AG04450 (cell line): ENCODE measurements at places on chromosomes 16 and 17.

DNA sequence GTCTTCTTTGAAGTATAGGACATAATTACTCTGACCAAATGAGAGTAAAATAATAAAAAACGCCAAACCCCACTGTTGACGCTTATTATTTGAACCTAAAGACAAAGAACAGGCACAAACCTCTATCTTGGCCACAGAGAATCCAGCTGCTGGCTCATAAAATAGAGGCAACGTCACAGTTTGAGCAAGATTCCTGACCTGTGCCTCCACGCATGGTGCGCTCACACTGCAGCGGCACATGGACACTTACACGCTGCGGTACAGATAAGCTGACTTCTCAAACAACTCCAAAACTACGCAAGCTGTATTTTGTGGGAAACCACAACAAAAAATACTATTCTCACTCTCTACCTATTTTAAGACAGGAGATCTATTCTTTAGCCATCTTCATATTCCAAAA, 38.8 kb upstream of the TRAP1 start:
- no peak for DNase-seq

DNA sequence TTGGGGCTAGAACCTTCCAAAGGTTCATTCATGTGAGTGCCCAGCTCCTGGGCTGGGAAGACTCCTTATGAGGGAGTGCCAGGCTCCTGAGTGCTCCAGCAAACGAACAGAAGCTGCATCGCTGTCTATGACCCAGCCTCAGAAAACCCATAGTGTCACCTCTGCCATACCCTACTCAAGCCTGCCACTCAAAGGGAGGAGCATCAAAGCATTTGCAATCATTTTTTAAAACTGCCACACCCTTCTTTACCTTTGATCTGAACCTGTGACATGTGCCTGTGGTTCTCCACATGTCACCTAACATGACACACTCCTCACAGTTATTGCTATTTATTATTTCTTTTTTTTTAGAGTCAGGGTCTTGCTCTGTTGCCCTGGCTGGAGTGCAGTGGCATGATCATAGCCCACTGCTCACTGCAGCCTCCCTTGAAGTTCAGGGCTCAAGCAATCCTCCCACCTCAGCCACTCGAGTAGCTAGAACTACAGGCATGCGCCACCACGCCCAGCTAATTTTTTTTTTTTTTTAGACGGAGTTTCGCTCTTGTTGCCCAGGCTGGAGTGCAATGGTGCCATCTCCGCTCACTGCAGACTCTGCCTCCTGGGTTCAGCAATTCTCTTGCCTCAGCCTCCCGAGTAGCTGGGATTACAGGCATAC, 7.3 kb upstream of the KDM8 start:
- no peak for DNase-seq

DNA sequence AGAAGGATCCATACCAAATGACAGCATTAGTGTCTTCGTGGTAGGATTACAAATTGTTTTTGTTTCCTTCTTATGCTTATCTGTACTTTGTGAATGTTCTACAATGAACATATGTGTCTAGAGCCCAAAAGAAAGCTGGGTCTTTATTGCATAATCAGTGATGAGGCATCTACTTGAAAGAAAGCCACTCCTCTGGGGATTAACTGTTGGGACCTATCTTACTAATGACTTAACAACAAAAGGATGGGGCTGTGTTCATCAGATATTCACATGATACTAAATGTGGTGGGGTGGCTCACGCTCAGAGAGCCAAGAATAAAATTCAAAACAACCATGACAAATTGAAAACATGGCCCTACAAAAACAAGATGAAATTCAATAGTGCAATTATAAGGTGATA, 160.2 kb downstream of the RGS9 start:
- DNase-seq = no peak

- DNase-seq = no peak
Observed at GRCh38 chr16:83162791-83163190, 536.0 kb downstream of the CDH13 start.

- DNase-seq = no peak
Observed at GRCh38 chr16:48274476-48274875, 27.1 kb upstream of the ABCC11 start.

DNA sequence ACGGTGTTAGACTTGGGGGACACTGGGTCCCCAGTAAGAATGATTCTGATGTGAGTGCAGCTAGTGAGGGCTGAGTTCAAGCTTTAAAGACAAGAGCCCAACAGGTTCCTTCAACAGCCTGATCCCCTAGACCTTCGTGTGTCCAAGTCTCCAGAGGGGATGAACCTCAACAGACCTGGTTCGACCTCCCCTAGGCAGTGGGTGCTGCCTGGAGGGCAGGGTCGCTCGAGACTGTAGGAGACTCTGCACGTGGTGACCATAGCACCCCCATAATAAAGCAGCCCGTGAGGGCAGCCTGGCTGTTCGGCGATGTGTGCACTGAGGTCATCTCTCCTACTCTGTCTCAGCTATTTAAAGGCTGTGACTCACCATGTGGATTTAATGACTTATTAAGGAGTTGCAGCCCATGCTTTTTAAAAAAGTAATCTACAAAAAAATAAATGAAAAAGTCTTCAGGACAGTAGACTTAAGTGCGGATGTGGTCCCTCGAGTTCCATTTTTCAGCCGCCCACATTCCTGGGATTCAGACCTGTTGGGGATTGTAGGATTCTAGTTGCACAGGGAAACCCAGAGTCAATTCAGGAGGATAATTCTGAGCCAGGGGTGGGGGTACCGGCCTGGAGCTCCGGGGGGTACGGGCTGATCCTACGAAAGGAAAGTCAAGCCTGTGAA, 23.4 kb upstream of the METRNL start:
- DNase-seq = peak; percentile 50

DNA sequence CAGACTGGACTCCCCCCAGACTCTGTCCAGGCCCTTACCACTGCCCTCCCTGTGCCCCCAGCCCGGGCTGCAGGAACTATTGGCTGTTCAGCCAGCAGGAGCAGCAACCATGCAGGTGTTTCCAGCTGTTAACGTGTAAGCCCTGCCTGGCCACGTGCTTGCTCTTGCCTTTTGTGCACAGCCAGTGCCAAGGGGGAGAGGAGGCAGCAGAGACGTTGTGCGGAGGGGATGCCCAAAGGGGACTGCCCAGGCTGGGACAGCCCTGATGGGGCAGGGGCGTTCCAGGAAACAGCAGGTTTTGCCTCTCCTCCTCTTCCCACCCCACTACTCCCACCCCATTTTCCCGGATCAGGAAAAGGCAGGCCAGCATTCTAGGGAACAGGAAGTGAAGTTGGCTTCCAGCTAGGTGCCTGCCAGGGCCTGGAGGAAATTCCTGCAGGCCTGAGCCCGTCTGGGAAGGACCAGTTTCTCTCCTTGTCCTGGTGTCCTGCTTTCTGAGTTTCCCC, 16.7 kb upstream of the LASP1NB start:
- DNase-seq = no peak

GRCh38 chr16:84611041-84611440, 6.8 kb downstream of the COTL1 start:
- DNase-seq = no peak

- no peak for DNase-seq
Observed at GRCh38 chr17:68320943-68321555, 29.8 kb downstream of the ARSG start.

DNA sequence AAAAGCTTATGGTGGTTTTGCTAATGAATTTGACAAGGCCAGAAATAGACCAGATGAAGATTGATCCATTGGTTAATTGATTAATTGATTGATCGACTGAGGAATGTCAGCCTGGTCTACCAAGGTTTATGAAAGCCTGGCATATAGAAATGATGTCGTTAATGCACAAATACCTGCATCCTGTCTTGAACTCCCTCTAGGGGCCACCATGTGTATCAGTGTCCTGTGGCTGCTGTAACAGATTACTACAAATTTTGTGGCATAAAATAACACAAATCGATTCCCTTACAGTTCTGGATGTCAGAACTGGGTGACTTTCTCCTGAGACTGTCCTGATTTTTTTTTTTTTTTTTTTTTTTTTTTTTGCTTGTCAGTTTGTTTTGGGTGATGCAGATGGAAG, 553.2 kb downstream of the MAF start:
- no peak for DNase-seq

- DNase-seq = no peak
Observed at GRCh38 chr17:21300601-21301571, 16.4 kb downstream of the MAP2K3 start.

DNA sequence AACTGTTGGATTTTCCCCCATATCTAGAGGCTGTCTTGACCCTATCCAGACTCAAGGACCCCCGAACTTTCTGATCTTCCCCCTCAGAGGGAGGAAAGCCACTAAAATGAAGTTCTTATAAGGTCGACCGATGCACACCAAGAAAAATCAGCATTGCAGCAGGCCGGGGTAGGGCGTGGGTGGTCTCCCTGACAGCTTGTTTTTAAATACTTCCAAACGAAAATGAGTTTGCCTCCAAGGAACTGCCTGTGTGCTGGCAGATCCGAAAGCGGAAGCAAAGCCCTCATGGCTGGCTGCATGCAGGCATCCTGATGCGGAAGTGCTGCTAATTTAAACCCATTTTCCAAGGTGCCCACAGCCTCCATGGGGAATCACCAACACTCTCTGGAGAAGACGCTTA, 374.3 kb upstream of the XYLT1 start:
- DNase-seq = no peak

DNA sequence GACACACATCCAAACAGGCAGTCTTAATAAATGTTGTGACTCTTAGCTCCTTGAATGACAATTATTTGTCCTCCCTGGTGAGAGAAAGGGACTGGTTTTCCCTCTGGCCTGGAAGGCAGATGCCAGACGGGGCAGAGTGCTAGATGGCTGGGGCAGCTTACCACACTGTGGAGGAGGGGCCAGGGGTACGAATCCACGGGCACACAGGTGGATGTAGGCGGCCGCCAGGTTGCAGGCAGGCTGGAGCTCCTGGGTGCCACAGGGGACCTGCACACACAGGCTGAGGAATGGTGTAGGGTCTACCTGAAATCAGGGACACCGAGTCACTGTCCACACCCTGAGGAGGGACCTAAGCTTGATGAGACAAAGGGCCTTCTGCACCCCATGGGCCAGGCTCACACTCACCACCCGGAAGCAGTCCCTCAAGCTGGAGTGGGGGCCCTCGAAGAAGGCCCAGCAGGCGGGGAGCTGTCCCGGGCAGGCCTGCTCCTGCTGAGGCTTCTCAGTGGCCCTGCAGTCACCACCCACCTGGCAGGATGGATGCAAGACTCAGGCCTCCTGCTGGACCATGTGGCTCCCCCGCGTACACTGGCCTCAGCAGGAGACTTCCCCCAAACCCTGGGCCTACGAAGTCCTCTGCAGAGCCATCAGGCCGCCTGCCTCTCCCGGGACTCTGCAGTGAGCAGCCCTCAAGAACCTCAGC, 38.4 kb downstream of the RMI2 start:
- DNase-seq = no peak

- no peak for DNase-seq
Observed at GRCh38 chr17:81049372-81049911, 14.5 kb downstream of the BAIAP2 start.

- DNase-seq = no peak
Observed at GRCh38 chr16:50298075-50298460, 31.7 kb downstream of the ADCY7 start.

DNA sequence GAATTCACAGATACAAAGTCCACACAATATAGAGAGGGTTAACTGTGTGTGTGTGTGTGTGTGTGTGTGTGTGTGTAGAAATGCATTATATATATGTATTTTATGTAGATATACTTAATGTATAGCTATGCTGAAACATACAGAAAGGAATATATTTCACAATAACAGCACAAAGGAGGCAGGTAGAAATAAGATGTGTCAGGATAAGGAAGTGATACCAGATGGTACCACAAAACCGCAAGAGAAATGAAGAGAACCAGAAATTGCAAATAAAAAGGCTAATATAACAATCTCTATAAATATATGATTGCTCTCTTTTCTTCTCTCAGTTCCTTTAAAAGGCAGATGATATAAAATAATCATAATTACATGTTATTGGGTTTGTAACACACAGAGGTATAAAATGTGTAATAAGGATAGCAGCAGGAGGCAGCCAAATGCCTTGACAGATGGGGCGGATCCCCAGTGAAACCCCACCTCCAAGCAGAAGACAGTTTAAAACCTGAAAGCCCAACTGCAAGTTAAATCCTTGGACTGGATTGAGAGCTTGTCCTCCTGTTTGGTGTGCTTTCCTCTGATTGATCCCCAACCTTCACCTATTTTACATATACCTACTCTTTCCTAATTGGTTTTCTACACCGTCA, 365.4 kb upstream of the C16orf82 start:
- no peak for DNase-seq

GRCh38 chr16:65660390-65660789, 538.5 kb upstream of the CDH11 start:
- no peak for DNase-seq
